ENCODE measurements at places on chromosomes 5 and 9.

GRCh38 chr9:88571419-88571818, 36.4 kb downstream of the NXNL2 start:
- DNase-seq: no peak

GRCh38 chr5:174311531-174312269, 266.2 kb downstream of the NSG2 start:
- DNase-seq: peak; percentile 50

GRCh38 chr5:136109453-136110135, 23.1 kb upstream of the SMAD5 start:
- DNase-seq: no peak

- DNase-seq: no peak
These were observed 62.7 kb downstream of the HAPLN1 start for GRCh38 chr5:83657807-83658525.

DNA sequence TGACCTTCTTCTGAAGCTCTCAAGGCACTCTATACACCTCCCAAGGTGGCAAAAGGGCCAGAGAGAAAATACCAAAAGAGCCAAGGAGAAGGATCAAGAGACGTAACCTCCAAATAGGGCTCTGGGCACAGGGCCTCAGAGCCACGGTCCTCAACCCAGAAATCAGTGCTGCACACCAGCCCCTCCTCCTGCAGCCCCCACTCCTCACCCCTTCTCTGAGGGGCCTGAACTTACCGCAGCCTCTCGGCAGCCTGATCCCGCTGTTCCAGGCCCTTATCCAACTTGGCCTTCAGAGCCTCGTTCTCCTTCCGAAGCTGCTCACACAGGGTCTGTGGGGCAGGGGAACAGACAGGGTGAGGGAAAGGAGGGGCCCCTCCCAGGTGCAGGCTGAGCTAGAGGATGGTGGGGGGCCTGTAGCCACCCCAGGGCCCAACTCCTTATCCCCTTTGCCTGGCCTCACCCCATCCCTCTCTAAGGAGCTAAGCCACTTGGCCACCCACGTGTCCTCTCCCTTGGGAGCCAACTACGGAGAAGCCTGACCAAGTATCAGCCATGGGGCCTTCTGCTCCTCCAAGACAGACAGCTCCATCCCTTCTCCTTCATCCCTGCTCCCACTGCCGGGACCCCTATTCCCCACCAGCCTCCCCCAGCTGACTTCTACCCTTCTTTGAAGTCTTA, 28.8 kb downstream of the TNIP1 start:
- no peak for DNase-seq

Data from Kasumi-1 (cell line).